ENCODE measurements at places on chromosomes 6 and 20. TPM values are rescaled to one million over a fixed set of nuclear protein-coding genes. Genes with fewer than 3 reads are reported as not detected.

Gene STMND1
- not detected for total RNA-seq

Gene ERVFRD-1
- total RNA-seq: not detected

Gene FAM8A1
- 7.6 TPM for total RNA-seq

Gene TFAP2C
- total RNA-seq: not detected
